ENCODE measurements at places on chromosomes 12 and 14. TPM values are rescaled to one million over a fixed set of nuclear protein-coding genes. Genes with fewer than 3 reads are reported as not detected.

DNA sequence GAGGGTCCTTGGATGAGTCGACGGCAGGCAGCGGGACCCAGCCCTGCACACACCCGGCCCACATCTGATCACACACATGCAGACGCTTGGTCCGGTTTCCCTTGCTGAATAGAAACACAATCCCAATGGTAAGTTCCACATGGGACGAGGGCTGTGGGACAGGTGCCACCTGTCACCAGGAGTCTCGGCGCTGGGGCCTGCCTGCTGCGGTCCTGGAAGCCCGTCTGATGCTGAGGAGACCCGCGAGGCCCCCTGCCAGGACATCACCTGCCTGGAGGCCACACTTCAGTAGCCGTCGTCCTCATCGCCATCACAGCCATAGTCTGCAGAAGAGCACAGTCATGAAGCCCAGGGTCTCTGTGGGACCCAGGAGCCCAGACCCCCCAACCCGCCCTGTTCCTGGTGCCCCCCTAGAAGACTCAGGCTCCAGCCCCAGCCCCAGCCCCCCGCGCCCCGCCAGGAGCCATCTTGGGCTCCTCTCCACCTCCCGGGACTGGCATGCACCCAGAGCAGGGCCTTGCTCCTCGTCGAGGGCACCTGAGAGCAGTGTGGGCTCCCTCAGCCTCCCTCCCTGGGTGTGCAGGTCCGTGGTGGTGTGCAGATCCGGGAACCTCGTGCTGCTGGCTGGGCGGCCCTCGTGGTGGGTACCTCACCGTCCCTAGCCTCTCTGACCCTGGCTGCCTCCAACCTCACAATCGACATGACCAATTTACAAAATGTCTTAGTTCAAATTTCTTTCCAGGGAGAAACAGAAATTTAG is 29.3 kb upstream of the NUDT14 start:
- no peak for DNase-seq

GRCh38 chr14:32908196-32909084 is 30.2 kb upstream of the NPAS3 start:
- DNase-seq, result no peak

- no peak for DNase-seq
Measured at GRCh38 chr14:95575840-95576473, 41.1 kb downstream of the GLRX5 start.

- DNase-seq, result no peak
Measured at GRCh38 chr14:23984891-23985602, 3.7 kb upstream of the DHRS4L2 start.

The FOXN4 gene
- not detected for total RNA-seq

All from activated CD4-positive, alpha-beta T cell treated with anti-CD3 and anti-CD28 coated beads, Interleukin-2, amount 10 ng/mL, durations not matched to agents 7 days and 5 days (primary cell).